ENCODE measurements at places on chromosomes 5 and 9.

DNA sequence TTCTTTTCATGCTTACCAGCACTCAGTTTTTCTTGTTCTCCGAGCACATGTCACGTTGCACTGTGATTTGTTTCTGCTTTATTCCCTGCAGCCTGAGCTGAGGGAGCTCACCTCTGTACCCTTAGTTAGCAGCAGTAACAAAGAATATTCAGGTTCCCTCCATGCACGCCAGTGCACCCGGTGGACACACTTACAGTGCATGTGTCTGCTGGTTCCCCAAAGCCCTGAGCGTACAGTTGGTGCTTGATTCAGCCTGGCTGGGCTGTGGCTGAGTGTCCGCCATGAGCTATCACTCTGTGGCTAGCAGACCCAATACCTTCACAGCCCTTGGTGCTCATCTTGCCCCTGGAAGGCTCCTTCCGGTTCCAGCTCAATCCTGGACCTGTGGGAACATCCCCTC, 93.5 kb downstream of the MVB12B start:
- DNase-seq: no peak

DNA sequence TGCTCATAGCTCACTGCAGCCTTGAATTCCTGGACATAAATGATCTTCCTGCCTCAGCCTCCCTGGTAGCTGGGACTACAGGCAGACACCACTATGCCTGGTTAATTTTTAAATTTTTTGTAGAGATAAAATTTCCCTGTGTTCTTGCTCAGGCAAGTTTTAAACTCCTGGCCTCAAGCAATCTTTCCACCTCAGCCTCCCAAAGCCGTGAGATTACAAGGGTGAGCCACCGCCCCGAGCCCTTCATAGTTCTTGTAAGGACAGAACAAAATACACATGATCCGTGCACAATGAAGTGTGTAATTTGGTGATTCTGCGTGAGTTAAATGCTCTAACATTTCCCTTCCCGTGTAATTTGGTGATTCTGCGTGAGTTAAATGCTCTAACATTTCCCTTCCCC, 27.7 kb upstream of the MYO10 start:
- no peak for DNase-seq

DNA sequence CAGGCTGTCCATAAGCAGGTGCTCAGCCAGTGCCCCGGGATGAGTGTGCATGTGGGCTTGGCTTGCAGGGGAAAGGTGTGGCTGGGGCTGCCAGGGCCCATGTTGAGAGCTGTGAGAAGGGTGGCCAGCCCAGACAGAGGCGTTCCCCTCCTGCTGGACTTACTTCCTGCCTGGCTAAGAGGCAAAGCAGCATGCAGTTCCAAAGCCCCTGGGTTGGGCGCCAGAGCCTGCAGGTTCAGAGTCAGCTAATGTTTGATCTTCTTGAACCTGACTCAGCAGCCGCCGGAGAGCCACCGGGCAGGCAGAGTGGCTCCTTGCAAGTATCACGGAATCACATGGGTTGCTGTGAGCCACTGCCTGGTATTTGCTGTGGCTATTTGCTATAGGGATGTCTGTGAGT, 168.4 kb upstream of the MAP1B start:
- DNase-seq: no peak

- DNase-seq: no peak
Measured at GRCh38 chr9:91078369-91078695, 276.7 kb downstream of the SYK start.

GRCh38 chr9:84404095-84404686, 63.6 kb upstream of the SLC28A3 start:
- no peak for DNase-seq

DNA sequence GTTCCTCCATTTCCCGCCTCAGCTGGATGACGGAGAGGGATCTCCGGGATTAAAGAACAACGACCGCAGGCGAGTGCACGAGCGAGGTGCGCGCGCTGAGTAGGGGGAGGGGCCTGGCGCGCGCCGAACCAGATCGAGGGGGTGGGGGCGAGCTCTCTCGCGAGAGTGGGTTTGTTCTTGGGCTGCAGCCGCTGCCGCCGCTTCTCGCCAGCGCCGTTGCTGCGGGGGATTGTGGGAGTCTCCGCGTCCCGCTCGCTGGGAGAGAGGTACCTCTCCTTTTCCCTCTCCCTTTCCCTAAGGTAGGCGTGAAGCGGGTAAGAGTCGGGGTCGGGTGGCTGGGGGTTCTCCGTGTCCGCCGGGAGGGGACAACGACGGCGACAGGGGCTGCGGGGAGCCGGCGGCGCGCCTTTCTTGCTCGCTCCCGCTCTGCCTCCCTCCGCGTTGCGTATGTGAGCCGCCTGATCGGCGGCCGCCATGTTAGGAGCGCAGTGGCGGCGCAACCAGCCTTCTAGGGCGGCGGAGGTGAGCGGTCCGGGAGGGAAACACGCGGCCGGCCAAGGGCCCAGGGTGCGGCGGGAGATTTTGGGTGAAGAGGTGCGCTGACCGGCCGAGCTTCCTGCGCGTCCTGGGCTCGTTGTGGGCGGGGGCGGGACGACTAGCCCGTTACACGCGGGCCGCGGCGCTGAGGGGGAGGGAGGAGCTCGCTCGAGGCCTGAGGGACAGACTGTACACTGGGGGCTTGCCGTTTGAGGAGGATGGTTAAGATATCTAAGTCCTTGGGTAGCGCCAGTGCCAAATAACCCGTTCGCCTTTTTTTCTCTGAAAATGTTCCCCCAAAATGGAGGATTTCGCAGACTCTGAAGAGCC, at the start of gene MATR3:
MATR3 (plus strand) TSS at position 234 of the 867 bp plus-strand sequence. CDS start 13,676 bp downstream, outside the sequence.
- peak; percentile 83 for DNase-seq

DNA sequence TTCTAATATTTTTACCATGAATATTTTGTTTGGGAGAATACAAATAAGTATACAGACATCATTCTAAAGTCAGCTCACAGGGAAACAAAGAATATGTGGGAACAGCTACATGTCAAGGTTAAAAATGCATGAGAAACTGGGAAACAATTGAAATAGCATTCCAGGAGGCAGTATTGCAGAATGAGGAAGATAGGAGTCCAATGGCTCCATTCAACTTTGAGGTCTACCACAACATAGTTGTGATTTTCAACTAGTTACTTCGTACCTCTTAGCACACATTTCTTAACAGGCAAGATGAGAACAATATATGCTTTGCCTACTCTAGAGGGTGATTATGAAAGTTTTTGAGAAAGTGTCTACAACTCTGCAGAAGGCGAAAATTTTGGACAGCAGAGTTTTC, 35.2 kb upstream of the CAST start:
- no peak for DNase-seq

DNA sequence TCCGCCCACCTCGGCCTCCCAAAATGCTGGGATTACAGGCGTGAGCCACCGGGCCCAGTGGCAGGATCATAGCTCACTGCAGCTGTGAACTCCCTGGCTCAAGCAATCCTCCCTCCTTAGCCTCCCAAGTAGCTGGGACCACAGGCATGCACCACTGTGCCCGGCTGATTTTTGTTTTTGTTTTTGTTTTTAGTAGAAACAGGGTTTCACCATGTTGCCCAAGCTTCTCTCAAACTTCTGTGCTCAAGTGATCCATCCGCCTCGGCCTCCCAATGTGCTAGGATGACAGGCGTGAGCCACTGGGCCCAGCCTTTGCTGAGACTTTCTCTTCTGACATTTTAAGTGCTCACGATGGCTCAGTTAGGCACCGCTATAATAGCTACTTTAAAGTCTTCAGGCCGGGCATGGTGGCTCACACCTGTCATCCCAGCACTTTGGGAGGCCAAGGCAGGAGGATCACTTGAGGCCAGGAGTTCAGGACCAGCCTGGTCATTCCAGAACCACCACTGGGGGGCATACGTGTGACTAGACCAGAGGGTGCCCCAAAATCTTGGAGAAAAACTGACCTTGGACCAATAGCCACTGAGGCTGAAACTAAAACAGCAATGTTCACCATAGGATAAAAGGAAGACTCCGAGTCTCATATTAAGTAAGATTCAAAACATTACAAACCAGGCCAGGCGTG, 3.1 kb upstream of the ENTPD8 start:
- DNase-seq: no peak

GRCh38 chr5:119358901-119359603, 3.2 kb downstream of the TNFAIP8 start:
- no peak for DNase-seq

DNA sequence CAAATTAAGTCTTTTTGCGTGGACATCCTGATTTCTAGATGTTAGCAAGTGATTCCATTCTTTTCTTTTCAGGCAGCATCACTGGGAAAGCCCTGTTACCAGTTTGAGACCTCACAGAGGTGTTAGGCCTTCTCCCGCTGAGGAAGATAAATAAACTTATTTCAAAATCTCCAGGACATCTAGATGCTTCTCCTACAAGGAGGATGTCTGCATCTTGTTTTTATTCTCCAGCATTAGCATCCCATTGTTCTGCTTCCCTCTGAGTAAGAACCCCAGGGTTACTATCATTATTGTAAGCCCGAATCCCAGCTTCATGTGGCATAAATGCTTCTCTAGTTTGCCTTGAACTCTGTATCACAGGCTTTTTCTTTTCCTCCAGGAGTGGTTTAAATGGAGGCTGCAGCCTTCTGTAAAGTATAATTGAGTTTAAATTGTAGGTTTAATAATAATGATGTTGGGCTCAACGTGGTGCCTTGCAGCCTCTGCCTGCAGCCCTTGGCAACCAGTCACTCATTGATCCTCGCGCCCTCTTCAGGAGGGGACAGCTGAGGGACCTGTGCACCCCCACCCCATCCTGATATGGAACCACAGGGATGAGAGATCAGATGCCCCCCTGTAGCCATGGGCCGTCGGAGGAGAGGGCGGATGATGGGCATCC, 114.9 kb downstream of the PDZD2 start:
- no peak for DNase-seq

GRCh38 chr9:96856363-96857286, 2.3 kb upstream of the ZNF782 start:
- peak; percentile 17 for DNase-seq

- no peak for DNase-seq
Measured at GRCh38 chr5:125550274-125550673, 803.8 kb upstream of the ZNF608 start.

DNA sequence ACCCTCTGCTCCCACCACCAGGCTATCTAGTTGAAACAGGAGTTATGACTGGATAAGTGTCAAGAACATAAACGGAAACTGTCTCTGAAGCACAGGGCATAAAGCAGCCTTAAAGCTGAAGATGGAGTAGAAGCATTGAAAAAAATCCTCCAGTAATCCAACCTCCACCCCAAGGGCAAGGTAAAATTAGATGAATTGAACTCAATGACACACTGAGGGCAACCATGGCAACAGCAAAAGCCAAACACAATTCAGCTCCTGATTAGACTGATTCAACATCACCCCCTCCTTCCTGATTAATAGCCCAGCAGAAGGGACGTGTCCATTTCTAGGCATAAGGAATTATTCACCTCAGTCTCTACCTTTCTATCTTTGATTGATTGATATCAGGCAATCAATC, 183.2 kb upstream of the MAP3K1 start:
- DNase-seq: no peak

DNA sequence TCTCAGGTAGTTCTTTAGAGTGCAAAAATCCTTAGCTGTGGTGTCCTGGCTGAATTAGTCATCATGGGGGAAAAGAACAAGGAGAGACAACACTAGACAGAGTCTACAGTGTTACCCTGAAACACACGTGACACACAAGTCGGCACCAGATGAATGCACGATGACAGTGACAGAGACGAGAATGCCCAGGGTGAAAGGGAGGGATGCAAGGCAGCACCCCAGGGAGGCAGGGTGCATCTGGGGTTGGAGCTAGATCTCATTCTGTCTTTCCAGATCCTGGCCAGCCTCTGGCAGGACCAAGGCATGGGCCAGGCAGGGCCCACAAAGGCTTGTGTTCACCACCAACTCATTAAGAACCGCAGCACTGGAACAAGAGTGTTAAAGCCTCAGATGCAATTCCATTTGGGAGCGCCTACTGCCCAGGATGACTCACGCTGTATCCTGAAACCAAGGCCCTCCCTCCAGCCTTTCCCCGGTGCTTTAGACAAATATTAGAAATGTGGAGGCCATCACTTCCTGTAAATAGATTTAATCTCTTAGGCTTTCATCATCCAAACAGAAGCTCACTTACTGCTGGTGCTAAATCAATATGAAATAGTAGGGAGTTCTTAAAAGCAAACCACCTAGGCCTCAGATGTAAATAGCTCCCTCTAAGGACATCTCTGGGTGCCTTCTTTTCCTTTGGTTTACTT, 56.1 kb downstream of the IRX2 start:
- no peak for DNase-seq

DNA sequence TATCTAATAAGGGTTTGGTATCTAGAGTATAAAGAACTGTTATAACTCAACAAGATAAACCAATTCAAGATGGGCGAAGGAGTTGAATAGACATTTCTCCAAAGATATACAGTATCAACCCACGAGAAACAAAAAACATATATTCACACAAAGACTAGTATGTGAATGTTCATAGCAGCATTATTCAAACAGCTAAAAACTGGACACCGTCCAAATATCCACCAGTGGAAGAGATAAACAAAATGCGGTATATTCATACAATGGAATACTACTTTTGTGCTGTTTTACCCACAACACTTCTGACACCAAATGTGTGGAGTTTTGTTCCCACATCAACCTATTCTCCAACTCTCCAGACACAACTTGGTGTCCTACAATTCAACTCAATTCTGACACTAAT, 33.1 kb downstream of the EGR1 start:
- DNase-seq: no peak

GRCh38 chr5:93883459-93883858, 142.1 kb upstream of the POU5F2 start:
- DNase-seq: no peak

GRCh38 chr5:110896901-110897300, 158.1 kb downstream of the SLC25A46 start:
- DNase-seq: no peak

GRCh38 chr5:89449392-89450148, 566.6 kb upstream of the MEF2C start:
- no peak for DNase-seq

GRCh38 chr5:173869316-173869715, 18.8 kb upstream of the CPEB4 start:
- no peak for DNase-seq

GRCh38 chr5:172641359-172642050, 442 bp downstream of the NEURL1B start:
- DNase-seq: no peak

- no peak for DNase-seq
Measured at GRCh38 chr5:16313761-16314160, 134.2 kb upstream of the MARCHF11 start.

DNA sequence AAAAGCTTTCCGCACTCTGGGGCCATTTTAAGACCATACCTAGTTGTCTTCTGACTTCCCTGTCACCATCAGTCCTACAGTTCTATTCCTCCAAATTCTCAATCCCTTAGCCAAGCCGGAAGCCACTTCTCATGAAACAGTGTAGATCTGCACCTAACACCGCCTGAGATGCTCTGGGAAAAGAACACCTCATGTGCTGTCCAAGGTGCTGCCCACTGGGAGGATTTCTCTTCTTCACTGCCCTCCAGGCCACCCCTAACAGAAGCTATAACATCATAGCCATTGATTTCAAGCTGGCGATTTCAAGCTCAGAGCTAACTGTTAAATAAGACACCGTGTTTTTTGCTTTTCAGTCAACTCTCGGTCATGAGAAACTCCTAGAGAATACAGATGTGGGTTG, 559.3 kb downstream of the CCDC171 start:
- no peak for DNase-seq

- DNase-seq: no peak
Measured at GRCh38 chr9:79043916-79044315, 527.8 kb upstream of the TLE4 start.
